Frontal cortex (tissue), 4 donors: ENCODE measurements at places on chromosomes 2 and 18. TPM values are rescaled to one million over a fixed set of nuclear protein-coding genes. Genes with fewer than 3 reads are reported as not detected.

DNA sequence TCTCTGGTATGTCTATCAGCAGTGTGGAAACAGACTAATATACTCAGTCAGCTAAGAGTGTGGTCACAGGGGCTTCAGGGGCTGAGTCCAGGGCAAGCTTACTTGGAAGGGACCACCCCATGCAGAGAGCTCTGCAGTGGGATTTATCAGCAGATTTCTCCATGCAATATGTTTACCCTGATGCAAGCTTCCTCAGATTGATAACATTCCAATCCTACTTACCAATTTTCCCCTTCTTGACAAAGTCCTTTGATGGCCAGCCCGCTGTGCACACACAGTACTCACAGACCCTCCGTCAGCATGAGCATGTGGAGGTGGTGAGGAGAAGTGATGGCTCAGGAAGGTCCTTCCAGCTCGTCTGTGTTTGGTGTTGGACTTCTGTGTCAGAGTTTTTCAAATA is 51.8 kb downstream of the SH3RF3 start:
- DNase-seq, result no peak

DNA sequence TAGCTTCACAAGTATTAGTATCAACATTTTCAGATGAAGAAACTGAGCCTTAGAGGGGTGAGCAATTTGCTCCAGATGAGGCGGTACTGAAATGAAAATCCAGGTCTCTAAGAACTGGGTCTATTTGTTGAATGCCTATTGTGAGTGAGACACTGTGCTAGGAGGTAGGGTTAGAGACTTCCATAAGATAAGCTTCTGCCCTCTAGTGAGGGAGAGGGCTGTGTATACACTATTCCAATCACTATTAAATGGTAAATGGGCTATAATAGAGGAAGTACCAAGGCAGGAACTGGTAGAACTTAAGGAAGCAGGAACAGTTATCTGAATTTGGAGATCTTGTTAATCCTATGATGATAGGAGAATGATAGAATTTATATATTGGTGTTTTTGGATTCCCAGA is 23.6 kb upstream of the GLS start:
- DNase-seq, result no peak

GRCh38 chr18:47944972-47945852 is 14.8 kb upstream of the SMAD2 start:
- DNase-seq, result no peak

DNA sequence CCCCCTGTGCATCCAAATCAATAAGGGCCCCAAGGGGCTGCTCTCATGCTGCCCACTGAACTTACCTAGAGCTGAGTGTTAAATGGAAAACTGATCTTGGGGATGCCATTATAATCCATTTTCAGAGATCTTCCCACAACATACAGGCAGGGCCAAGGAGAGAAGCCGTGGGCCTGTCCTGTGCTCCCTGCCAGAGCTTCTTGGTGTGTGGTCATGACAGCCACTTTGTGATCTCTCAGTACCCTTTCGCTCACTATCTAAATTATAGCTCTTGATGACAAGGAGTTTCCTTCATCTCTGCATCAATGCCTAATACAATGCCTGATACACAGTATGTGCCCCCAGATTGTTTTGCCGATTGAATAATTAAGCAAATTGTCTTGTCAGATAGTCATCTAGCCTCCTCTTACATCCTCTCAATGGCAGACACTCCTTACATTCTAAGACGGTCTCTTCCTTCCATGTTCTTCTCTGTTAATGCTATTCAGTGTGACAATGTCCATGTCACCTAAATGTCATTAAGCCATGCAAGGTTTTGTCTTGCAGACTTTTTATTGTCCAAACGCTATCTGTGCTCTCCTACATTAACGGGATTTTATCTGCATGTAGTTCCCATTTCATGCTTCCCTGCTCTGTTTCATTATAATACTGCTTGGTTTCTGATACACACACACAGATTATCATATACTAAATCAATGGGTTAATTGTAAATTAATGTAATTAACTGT is 5.9 kb downstream of the CSRNP3 start:
- DNase-seq, result no peak

DNA sequence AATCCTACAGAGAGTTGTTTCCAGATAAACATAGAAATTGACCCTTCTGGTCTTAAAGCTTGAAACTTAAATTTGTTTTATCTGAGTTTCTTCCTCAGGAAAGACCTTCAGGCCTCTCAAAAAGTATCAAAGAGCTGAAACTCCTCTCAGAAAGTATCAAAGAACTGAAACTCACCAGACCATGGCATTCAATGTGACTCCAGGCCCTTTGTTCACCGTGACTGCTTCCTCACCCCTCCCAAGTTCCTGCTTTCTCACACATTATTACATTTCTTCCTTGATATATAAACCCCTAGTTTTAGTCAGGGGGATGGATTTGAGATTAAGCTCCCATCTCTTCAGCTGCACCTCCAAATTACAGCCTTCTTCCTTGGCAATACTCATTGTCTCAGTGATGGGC is 6.0 kb downstream of the ANKMY1 start:
- no peak for DNase-seq

DNA sequence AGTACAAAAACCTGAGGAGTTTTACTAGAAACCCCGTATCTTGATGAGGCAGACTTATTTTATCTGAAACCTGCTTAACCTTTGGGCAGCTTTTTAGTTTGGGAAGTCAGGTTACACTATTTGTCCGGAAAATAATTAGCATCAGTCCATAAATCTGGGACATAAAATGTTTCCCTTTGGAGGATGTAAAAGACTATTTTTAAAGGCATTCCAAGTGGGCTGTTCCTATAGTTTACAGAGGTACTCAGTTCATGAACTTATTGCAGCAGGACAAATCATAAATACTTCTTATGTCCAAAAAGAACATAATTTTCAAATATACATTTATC is 6.3 kb downstream of the HTR2B start:
- DNase-seq, result no peak

DNA sequence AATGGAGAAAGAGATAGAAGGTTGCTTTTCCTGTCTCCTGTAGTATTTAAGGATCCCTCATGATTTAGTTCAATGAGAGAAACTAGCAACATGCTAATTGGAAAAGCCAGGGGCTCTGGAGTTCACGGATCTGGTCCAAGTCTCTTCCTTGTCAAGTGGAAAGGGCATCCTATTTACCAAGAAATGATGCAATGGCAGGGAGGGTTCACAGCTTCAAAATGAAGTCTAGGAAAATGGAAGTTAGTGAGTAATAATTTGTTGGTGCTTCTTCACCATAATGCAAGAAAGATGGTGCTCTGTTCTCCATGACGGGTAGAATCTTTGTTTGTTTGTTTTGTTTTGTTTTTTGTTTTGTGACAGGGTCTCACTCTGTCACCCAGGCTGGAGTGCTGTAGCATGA is 34.6 kb upstream of the SP3 start:
- DNase-seq, result no peak

DNA sequence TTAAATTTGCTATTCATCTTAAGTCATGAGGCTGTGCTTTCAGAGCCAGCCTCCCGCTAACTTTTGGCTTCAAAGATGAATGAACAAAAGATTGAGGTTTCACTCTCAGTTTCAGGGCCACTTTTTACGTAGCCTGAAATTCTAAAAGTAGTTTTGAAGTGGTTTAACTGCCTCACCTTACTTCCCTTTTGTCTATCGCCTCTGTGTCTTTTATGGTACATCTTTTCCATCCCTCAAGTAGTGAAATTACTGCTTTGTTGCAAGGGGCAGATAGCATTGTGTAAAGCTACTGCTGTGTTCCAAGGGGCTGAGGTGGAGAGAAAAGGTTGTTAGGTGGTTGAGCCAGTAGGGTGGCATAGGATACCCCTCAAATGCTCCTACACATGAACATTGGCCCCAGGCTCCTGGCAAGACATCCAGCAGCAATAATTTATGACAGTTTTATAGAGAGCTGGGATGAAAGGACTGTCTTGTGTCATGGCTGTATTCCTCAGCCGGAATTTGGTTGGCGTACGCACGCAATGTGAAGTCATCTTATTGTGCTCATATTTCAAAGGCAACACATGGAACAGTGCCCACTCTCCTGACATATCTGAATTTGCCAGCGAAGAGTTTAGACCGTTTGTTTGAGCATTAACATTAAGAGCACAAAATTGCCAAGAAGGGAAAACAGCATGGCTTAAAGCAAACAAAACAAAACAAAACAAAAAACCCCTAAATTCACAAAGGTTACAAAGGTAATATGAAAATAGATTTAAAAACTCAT is 32.2 kb downstream of the QPCT start:
- no peak for DNase-seq

- no peak for DNase-seq
These were observed 173.3 kb downstream of the OSR1 start for GRCh38 chr2:19185086-19185485.

Gene C2orf81
- total RNA-seq, result 0.41 TPM

Gene L3MBTL4
- 34.2 TPM for total RNA-seq

Gene LYPD6
- 9.4 TPM for total RNA-seq

Gene C1GALT1C1L
- under 0.01 TPM for total RNA-seq

Gene CAVIN2
- 3.3 TPM for total RNA-seq

Gene OSBPL6
- total RNA-seq, result 11.4 TPM

Gene TMEM163
- 16.3 TPM for total RNA-seq

Gene TRIB2
- total RNA-seq, result 82.7 TPM
